ENCODE measurements at places on chromosomes 13 and 19. TPM values are rescaled to one million over a fixed set of nuclear protein-coding genes. Genes with fewer than 3 reads are reported as not detected.

The CYP2A6 gene
- not detected for total RNA-seq

The ZNF296 gene
- 8.5 TPM for total RNA-seq

The CD22 gene
- not detected for total RNA-seq

The FCER2 gene
- total RNA-seq = 1.6 TPM

The HRC gene
- total RNA-seq = not detected

The CEACAM8 gene
- not detected for total RNA-seq

The NUCB1 gene
- 86.8 TPM for total RNA-seq

The HSD17B14 gene
- 0.37 TPM for total RNA-seq

The PSG1 gene
- total RNA-seq = not detected

The ZNF230 gene
- total RNA-seq = 3.9 TPM

The SOX1 gene
- not detected for total RNA-seq

The ZNF536 gene
- not detected for total RNA-seq

The POLRMT gene
- 77.3 TPM for total RNA-seq

The ZNF585A gene
- 9.5 TPM for total RNA-seq

The KLK2 gene
- not detected for total RNA-seq

The COX6B2 gene
- total RNA-seq = not detected

The THSD1 gene
- 0.26 TPM for total RNA-seq

The CHAF1A gene
- 65.2 TPM for total RNA-seq

The ZNF266 gene
- 35.6 TPM for total RNA-seq

The ZNF256 gene
- 8.8 TPM for total RNA-seq

The NLRP4 gene
- not detected for total RNA-seq

The DPP9 gene
- total RNA-seq = 105 TPM

The MAB21L1 gene
- total RNA-seq = not detected

The CAB39L gene
- total RNA-seq = 7.4 TPM

The MBD3 gene
- 127 TPM for total RNA-seq
